ENCODE measurements at places on chromosomes 11 and 22.
A peak's percentile ranks its signal among the peaks of the same experiment; 100 is the strongest.

DNA sequence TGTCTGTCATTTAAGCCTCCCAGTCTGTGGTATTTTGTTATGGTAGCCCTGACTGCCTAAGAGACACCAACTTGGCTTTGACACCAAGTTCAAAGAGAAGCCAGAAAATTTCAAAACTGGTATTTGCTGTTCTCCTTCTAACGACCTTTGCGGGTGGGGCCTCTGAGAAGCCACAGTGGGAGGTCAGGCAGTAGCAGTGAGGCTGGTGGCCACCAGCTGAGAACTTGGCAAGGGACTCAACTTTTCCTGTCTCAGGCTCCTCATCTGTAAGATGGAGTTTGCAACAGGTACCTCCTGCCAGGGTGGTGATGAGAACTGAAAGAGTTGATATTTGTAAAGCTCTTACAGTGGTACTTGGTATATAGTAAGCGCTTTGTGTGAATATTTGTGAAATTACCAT lies 183.4 kb downstream of the BCR start:
- no peak for DNase-seq

DNA sequence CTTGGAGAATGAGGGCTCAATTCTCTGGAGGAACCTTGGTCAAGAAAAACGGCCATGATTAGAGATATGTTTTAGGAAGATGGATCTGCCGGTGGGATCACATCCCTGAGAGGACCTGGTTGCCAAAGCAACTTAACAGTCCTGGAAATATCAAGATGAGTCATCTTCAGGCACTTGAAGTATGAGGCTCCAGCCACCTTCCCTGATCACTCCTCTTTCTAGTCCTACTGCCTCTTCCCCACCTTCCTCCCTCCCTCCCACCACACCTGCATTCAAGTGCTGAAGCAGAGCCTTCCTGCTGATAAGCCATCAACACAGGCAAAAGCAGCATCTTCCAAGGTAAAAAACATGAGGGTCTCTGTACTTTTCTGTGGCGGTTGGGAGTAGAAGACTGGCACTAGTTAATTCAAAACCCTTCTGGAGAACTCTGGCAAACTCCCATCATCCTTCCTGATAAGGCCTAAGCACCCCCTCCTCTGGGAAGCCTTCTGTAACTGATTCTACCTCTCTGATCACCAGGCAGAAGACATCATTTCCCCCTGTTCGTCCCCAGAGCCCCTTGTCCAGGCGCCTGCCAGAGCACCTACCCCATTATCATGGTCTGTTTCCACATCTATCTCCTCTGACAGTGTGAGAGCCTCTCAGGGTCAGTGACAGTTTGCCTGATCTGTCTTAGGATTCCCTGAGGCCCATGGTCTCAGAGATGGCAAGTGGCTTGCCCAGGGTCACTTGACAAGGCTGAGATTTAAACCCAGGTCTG lies 79.8 kb downstream of the CLPB start:
- no peak for DNase-seq

DNA sequence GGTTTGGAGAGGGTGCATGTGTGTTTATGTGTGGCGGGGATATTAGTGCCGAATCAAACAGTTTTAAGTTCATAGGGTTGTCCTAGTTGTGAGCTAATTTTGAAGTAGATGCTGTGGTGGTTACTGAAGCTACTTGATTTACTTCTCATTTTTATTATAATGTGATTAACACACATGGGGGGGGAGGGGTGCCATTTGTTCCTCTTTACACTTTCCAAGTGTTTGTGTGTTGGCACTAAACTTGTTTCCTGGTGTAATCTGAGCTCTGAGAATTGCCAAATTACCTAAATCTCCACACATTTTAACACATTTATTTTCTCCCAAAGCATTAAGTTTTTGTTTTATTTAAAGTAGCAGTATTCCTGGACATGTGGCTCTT lies 60.1 kb downstream of the ZNRF3 start:
- DNase-seq: no peak

DNA sequence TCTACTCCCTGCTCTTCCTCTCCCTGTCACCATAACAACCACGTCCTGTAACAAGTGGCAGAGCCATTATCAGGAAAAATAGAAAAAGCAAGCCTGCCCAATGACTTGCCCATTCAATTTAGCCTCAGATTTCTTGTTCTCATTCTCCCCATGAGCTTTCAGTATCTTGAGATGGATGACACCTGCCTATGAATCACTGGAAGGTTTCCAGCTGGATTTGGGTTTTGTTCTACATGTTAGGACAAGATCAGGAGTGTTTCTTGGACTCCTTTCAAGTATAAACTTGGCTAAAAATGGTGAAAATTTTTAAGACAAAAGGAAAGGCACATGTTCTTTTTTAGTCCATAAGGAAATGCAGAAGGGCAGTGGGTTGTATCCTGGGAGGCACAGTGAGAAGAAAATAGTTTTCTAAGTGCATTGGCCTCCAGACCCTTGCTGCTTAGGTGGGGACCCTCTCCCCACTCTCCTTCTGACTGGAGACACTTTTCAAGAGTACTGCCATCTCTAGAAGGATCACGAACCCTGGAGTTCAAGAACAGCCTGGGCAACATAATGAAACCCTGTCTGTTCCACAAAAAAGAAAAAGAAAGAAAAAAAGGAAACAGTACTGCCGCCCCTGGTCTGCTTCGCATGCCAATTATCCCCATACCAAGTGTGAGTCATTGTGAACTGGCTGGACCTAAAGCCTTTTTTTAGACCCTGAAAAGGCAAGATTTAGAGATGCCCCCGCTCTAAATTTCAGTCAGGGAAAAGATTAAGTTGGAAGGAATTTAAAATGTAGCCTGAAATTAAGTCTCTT lies 51.0 kb downstream of the MTNR1B start:
- peak; percentile 15 for DNase-seq

- DNase-seq: no peak
These were observed 8.4 kb downstream of the SLCO2B1 start for GRCh38 chr11:75159151-75159953.

DNA sequence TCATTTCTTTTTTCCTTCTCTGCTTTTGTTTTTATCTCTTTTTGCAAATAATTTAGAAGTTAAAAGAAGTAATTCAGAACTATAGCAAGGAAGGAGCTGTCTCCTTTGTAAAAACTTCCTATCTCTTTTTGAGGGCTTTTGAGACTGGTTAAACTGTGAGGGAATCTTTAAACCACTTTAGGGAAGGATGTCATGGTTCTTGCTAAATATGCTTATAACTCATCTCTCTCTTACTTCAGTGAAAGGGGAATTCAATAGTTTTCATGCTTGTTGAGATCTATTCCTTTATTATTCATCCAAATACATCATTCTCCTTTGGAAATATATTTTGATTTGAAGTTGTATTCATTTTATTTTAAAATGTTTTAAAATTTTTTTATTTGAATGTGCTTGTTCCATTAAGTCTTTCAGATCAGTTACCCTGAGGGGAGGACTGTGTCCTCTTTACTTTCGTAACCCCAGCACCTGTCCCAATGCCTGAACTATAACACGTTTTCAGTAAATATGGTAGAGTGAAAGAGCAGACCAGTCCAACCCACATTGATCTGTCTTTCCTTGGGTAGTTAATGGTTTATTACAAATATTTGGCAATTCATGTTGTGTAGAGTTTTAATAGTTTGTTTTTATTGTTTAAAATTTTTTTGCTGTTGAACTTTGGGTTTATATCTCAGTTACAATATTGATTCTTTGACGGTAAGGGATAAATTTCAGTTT lies 27.5 kb downstream of the AMOTL1 start:
- no peak for DNase-seq

- DNase-seq: no peak
These were observed 48.5 kb upstream of the PRODH start for GRCh38 chr22:18984564-18984963.

- peak; percentile 53 for DNase-seq
These were observed 72.7 kb downstream of the AMBRA1 start for GRCh38 chr11:46520971-46521745.

GRCh38 chr22:21975854-21976345 lies 6.7 kb downstream of the TOP3B start:
- DNase-seq: no peak

- no peak for DNase-seq
These were observed 32.1 kb upstream of the ABCC8 start for GRCh38 chr11:17508791-17509190.

DNA sequence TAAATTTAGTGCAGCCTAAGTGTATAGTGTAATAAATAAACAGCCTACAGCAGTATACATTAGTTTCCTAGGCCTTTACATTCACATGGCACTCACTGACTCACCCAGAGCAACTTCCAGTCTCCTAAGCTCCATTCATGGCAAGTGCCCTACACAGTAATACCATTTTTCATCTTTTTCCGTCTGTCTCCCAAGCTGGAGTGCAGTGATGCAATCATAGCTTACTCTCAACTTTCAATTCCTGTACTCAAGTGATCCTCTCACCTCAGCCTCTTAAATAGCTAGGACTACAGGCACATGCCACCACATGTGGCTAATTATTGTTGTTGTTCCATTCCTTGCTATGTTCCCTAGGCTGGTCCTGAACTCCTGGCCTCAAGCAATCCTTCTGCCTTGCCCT lies 54.4 kb downstream of the FCHSD2 start:
- DNase-seq: no peak

GRCh38 chr11:115117956-115118493 lies 386.2 kb downstream of the CADM1 start:
- no peak for DNase-seq

DNA sequence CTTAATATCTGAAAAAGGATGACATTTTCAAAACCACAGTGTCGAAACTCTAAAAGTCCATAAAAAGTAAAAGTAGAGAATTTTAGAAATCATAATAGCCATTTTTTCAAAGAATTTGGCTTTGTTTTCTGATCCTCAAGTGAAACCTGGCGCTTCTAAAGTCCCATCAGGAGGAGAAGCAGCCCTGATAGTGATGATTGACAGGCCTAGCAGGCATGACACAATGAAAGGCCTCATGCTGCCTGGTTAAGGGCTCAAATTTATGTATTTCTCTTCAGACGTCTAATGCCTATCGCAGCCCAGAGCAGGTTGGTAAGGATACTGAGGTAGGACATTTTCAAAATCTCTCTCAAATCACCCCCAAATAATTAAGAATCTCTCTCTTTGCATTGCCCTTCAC lies 3.9 kb upstream of the DEUP1 start:
- no peak for DNase-seq

DNA sequence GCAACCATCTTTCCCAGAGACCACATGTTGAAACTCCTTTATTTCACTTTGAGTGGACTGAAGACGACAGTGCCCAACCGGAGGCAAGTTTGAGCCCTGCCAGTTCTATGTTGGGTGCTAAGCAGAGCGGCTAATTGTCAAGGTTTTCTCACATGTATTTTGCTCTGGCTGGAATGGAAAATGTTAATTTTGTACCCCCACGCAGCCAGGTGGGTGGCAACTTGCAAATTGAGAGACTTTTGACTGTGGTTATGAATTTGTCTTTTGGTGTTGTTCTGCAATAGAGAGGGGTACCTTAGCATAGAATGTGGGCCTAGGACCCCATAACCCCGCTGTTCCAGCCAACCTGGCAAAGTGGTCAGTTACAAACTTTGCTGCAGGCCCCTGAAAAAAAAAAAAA lies 42.5 kb upstream of the SLC5A12 start:
- DNase-seq: no peak

- DNase-seq: no peak
These were observed 82.8 kb downstream of the SPATA19 start for GRCh38 chr11:133762538-133762937.

- DNase-seq: no peak
These were observed 4.9 kb downstream of the TMEM109 start for GRCh38 chr11:60918939-60919265.

- no peak for DNase-seq
These were observed 326.0 kb downstream of the CASP12 start for GRCh38 chr11:104572279-104572678.

DNA sequence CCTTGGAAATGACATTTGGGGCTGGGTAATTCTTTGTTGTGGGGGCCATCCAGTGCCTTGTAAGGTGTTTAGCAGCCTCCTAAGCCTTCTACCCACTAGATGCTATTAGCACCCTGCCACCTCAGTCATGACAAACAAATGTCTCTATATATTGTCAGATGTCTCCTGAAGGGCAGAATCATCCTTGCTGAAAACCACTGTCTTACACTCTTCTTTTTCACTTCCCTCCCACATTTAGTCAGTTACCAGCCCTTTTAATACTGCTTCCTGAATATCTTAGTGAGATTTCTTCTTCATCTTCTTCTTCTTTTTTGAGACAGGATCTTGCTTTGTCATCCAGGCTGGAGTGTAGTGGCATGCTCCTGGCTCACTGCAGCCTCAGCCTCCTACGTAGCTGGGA lies 33.1 kb downstream of the TNRC6B start:
- no peak for DNase-seq

DNA sequence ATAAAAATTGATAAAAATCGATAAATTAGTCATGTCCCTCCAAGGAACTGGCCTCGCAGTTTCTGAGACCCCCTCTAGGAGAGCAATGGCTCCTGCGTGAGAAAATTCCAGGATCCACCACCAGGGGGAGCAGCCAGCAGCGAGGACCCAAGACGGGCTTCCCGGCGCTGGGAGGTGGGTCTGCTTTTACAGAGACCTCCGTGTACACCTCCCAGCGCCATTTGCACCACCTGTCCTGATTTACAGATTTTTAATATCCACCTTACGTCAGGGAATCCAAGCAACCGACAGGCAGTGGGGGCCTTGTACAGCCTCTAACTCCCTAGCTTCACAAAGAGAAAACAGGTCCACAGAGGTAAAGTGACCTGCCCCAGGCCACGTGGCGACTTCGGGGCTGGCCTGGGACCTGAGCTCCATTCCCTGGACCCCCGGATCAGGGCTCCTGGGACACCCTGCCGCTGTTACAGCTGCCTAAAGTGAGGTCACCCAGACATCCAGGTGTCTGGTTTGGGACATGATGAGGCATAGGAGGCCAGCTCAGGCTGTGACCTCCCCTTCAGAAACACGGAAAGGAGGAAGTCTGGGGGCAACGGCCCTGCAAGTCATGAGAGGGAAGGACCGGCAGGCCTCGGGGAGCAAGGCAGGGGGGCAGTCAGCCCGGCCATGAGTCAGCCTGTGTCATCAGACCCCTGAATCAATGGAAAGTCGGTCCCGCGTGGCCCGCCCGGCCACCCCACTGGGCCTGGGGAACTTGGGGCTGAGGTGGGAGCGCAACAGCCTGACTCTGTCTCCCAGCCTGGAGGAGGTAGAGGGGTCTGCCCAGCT lies 3.5 kb downstream of the OSM start:
- peak; percentile 65 for DNase-seq

GRCh38 chr11:70662691-70663098 lies 264.4 kb downstream of the CTTN start:
- no peak for DNase-seq

DNA sequence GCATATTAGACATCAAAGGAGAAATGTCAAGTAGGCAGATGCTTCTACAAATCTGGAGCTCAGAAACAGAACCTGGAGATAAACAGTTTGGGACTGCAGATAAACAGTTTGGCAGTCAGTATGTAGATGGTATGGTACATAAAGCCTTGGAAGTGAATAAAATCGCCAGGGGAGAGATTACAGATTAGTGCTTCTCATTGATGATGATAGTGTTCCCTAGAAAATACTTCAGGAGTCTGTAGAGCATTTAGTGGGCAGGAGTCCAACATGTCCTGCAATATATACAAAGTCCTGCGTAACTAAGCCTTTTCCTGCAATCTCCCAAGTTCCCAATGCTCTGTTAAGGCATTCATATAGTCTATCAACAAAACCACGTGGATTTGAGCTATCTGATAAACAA lies 35.2 kb downstream of the NARS2 start:
- no peak for DNase-seq
